Substantia nigra (tissue), 51 donors: ENCODE measurements at places on chromosomes 13 and 19.

DNA sequence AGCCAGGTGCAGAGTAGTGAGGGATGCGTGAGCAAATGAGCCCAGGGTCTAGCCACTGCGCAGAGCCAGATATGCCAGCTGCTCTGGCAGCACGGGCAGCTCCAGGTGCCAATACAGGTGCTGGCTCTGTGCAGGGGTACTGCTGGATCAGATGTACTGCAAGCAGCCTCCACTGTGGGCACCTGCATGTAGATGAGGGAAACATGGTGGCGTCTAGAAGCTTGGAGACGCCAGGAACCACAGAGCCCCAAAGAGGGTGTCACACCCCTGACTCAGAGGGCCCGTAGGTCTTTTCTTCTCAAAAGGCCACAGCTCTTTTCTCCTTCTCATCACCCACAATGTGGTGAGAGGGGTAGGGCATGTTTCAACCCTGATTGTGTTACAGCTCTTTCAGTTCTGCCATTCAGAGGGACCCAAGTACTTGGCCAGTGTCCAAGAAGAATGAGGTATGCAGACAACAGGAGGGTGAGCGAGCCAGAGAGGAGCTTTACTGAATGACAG is 244.4 kb upstream of the SLITRK1 start:
- no peak for DNase-seq

- no peak for DNase-seq
These were observed 177.3 kb upstream of the SERP2 start for GRCh38 chr13:44196196-44196751.

GRCh38 chr19:39303373-39304184 is 7.4 kb downstream of the IFNL1 start:
- no peak for DNase-seq

GRCh38 chr19:17706750-17707181 is 12.5 kb upstream of the MAP1S start:
- DNase-seq, result no peak

DNA sequence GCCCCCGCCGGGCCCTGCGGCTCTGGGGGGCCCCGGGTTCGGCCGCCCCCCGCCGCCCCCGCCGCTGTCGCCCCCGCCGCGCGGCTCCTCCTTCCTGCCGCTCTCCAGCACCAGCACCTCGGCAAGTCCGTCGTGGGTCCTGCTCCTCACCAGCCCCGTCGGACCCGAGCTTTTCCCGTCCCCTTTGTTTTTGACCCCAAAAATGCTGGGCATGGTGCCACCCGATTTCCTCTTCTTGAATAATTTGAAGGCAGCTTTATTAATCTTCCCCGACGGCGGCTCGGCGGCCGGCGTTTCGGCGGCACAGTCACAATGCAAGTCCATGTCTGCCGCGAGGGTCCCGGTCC is 945 bp downstream of the AMER2 start:
- DNase-seq, result no peak

DNA sequence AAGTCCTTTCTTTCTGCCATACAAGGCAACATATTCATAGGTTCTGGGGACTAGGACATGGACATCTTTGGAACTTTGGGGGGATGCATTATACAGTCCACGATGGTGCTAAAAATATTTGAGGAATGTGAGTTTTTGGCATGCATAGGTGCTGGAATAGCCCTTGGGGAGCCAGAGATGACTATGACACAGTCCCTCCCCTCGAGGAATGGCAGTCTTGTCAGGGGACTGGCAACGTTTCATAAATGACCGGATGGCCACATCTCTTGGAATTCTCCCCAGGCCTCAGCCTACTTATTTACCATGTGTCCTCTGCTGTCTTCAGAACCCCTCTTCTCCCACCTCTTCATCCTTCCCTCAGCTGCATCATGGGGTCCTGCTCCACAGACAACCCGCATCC is 13.6 kb downstream of the MEIOSIN start:
- no peak for DNase-seq

DNA sequence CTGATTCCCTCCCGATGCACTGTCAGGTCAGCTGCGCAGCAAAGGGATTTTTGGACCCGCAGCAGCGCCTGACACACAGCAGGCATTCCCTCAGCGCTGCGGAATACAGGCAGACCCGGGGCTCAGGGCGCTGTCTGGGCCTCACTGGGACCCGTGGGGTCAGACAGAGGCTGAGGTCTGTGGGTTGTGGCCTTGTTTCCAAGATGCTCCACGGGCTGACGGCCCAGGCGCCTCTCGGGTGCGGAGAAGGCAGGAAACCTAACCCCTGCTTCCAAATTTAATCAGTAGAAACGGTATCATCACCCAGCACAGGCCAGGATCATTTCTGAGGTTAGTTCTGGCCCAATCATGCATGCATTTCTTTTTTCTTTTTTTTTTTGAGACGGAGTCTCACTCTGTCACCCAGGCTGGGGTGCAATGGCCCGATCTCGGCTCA is 686 bp upstream of the RNF126 start:
- no peak for DNase-seq

DNA sequence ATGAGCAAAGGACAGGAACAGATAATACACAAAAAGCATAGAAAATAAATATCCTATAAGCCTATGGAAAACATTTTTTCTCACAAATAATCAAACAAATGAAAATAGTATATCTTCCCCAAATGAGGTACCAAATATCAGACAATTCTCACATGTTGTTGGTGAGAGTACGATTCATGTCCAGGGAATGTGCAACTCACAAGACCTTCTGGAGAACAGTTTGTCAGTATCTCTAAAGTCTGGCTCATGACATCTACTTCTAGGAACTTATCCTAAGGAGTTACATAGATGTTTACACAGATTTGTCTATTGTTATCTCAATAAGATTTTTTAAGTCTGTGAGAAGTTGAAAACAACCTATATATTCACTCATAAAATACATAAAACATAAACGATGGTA is 80.3 kb upstream of the ARHGEF7 start:
- DNase-seq, result no peak
